ENCODE measurements at places on chromosomes 1 and 21. TPM values are rescaled to one million over a fixed set of nuclear protein-coding genes. Genes with fewer than 3 reads are reported as not detected.

The ZSWIM5 gene
- total RNA-seq, result 0.53 TPM

The IL12RB2 gene
- not detected for total RNA-seq

The PAPPA2 gene
- total RNA-seq, result 0.05 TPM

The STYXL2 gene
- total RNA-seq, result not detected

The SLAMF7 gene
- not detected for total RNA-seq

The CR1L gene
- total RNA-seq, result 1.00 TPM

The HJV gene
- total RNA-seq, result not detected

The LRRC53 gene
- not detected for total RNA-seq

The SELP gene
- 0.49 TPM for total RNA-seq

The PLA2G2C gene
- total RNA-seq, result not detected

The IL6R gene
- total RNA-seq, result 5.3 TPM
